ENCODE measurements at places on chromosomes 6 and 20. TPM values are rescaled to one million over a fixed set of nuclear protein-coding genes. Genes with fewer than 3 reads are reported as not detected.

MCHR2 gene
- total RNA-seq, result not detected

MMUT gene
- total RNA-seq, result 6.5 TPM

MUC22 gene
- total RNA-seq, result not detected

ALDH5A1 gene
- total RNA-seq, result 8.1 TPM
